ENCODE measurements at places on chromosomes 12 and 14. TPM values are rescaled to one million over a fixed set of nuclear protein-coding genes. Genes with fewer than 3 reads are reported as not detected.
A peak's percentile ranks its signal among the peaks of the same experiment; 100 is the strongest.

SLC39A2 gene
- total RNA-seq: not detected

SLC8B1 gene
- 286 TPM for total RNA-seq

TNS2 gene
- total RNA-seq: 21.8 TPM

CCDC59 gene
- total RNA-seq: 35.3 TPM

RNASE3 gene
- total RNA-seq: not detected

DNA sequence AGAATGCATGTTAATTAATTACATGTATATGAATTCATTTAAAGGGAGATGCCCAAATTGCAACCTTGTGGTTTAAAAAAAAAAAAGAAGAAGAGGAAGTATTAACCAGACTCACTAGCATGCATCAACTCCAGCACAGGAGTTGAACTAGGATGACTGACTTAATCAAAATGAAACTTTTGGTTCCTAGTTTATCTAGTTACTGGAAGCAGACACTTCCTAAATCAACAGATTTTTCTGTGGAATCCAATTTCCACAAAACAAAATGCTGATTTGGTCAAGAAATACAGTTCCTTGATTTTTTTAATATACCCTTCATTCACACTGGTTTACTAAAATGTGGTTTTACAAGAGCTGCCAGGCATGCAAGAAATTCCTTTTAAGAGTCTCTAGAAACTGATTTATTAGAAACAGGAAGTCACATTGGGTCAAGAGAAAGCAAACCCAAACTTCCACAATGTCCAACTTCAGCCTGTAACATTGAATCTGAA, 41.6 kb downstream of the ITPR2 start:
- H3K4me1 ChIP-seq: peaks cover 7% of the 10 kb centered on the region
- no peak for DNase-seq
- no peak overlapping the region for H3K4me3 ChIP-seq
- H3K27ac ChIP-seq: peak overlapping the region; percentile 39

- H3K27ac ChIP-seq: no peak overlapping the region
- DNase-seq: no peak
- no peak overlapping the region for H3K4me3 ChIP-seq
- no peaks in the 10 kb centered on the region for H3K4me1 ChIP-seq
These were observed 50.8 kb downstream of the PTPRQ start for GRCh38 chr12:80494836-80495235.

- no peak overlapping the region for H3K4me3 ChIP-seq
- DNase-seq: no peak
- H3K27me3 ChIP-seq: no peaks in the 10 kb centered on the region
- H3K27ac ChIP-seq: no peak overlapping the region
These were observed 386.6 kb downstream of the SYT1 start for GRCh38 chr12:79250960-79251755.

GRCh38 chr12:122668268-122668667, 34.9 kb downstream of the HCAR2 start:
- no peaks in the 10 kb centered on the region for H3K36me3 ChIP-seq
- peaks cover 8% of the 10 kb centered on the region for H3K4me1 ChIP-seq
- no peak overlapping the region for H3K4me3 ChIP-seq
- H3K27ac ChIP-seq: no peak overlapping the region

DNA sequence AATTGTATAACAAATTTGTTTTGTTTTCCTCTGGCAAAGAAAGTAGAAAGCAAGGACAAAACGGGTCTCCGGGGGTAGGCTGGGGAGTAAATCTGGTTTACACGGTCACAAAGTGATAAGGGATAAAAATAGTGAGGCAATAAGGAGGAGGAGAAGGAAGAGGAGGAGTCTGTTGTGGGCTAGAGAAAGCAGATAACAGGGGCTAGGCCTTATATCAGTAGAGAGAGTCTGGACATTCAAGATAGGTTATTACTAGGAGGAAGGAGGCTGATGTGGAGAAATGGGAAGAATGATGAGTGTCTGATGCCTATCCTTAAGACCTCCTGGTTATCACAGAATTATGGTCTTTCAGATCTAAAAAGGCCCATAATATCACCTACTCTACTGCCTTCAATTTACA, 83.2 kb upstream of the SSTR1 start:
- no peak overlapping the region for H3K4me3 ChIP-seq
- no peaks in the 10 kb centered on the region for H3K27me3 ChIP-seq
- H3K4me1 ChIP-seq: no peaks in the 10 kb centered on the region
- no peak for DNase-seq

- no peaks in the 10 kb centered on the region for H3K36me3 ChIP-seq
- H3K4me3 ChIP-seq: no peak overlapping the region
- no peak for DNase-seq
- H3K27me3 ChIP-seq: no peaks in the 10 kb centered on the region
- H3K27ac ChIP-seq: no peak overlapping the region
- H3K4me1 ChIP-seq: peaks cover 19% of the 10 kb centered on the region
These were observed 5.7 kb downstream of the FAM177A1 start for GRCh38 chr14:35051796-35052195.

- H3K4me3 ChIP-seq: no peak overlapping the region
- no peaks in the 10 kb centered on the region for H3K27me3 ChIP-seq
- H3K27ac ChIP-seq: no peak overlapping the region
- H3K4me1 ChIP-seq: no peaks in the 10 kb centered on the region
- no peak for DNase-seq
These were observed 34.7 kb upstream of the AMIGO2 start for GRCh38 chr12:47114481-47114892.
